ENCODE measurements at places on chromosomes 3 and 15. TPM values are rescaled to one million over a fixed set of nuclear protein-coding genes. Genes with fewer than 3 reads are reported as not detected.

Gene PLSCR2
- polyA plus RNA-seq: not detected

Gene FAM240A
- polyA plus RNA-seq: not detected

Gene GADL1
- not detected for polyA plus RNA-seq

Gene ERICH6
- not detected for polyA plus RNA-seq

Gene CCR1
- not detected for polyA plus RNA-seq

Gene SLC9C1
- not detected for polyA plus RNA-seq

Gene ALDH1A3
- polyA plus RNA-seq: 2.8 TPM

Gene STAB1
- 413 TPM for polyA plus RNA-seq

Gene C3orf70
- 0.08 TPM for polyA plus RNA-seq

DNA sequence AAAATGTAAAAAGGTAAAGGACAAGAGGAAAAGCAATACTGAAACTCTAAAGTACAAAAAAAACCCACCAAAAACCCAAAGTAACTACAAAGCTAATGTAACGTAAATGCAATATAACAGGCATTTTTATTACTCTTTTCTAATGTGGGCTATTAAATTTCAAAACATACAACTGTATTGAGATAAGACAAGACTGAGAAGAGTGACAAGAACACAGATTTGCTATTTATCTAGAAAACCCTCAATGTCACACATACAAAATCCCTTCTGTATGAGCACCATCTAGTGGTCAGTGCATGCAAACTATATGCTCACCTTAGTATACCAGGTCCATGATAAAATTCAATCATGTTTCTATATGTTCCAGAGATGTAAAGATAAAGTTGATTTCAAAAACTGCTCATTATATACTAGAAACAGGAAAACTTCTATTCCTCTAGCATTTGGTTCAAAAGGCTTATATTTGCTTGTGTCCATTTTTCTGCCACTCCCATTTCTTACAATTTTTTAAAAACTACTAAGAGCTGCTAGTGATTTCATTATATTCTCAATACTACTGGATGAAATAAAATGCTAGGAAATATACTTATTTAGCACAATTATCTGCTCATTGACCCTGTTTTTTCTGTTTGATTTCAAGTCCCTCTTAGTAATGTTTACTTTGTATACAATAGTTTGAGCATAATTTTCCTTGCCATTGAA, 111.4 kb downstream of the DLG1 start:
- DNase-seq: peak; percentile 71

DNA sequence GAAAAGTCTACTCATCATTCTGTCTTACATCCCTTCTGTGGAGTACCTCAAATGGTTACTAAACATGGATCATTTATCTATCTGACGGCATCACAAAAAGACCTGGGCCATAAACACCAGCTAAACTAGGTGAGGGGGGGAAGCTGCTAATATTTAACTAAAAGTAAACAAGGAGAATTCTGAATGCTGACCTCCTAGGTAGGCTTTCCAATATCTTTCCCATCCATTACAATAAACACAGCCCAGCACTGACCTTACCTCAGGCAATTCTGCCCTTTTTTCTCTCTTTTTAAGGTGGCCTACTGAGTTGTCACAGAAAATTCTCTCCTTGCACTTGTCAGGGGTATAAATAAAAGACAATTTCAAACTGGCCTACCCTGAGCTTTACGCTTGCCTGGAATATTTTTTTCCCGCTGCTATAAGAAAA, 33.1 kb downstream of the USF3 start:
- DNase-seq: no peak

DNA sequence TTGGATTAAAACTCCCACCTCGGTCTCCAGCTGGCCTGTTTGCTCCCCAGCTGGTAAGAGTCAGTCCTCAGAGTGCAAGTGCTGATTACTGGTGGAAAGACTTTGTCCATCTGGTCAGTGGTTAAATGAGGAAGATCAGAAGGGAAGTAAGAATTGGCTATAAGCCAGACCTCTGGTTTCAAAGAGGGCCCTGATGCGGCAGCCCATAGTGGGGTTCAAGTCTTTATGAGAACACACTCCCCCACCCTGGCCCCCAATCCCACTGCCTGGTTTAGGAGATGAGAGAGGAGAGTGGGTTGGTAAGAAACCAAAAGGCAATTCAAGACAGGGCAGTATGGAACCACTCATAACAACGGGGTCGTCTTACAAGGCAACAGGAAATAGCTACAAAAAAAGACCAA, 65.0 kb downstream of the FRMD4B start:
- DNase-seq: no peak

GRCh38 chr3:52194485-52195290, 3.3 kb upstream of the ALAS1 start:
- DNase-seq: no peak

GRCh38 chr15:88321271-88321670, 64.7 kb upstream of the NTRK3 start:
- no peak for DNase-seq

DNA sequence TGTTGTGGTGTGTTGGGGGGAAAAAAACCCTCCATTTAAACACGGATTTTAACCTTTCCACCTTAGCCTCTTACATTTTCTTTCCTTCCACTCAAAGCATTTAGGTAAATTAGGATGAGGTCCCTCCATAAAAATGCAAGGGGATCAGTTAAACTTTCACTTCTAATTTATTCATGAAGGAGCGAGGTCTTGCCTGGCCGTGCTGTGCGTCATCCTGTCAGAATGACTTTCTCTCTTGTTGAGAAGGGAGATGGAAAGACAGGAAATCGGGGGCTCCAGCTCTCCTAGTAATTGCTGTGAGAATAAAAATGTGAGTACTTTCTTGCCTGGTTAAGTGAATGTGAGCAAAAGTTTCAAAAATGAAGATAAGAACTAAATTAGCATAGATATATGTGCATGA, 962.3 kb upstream of the NR2F2 start:
- DNase-seq: peak; percentile 76

GRCh38 chr15:48233246-48233645, 27.1 kb downstream of the SLC12A1 start:
- no peak for DNase-seq

DNA sequence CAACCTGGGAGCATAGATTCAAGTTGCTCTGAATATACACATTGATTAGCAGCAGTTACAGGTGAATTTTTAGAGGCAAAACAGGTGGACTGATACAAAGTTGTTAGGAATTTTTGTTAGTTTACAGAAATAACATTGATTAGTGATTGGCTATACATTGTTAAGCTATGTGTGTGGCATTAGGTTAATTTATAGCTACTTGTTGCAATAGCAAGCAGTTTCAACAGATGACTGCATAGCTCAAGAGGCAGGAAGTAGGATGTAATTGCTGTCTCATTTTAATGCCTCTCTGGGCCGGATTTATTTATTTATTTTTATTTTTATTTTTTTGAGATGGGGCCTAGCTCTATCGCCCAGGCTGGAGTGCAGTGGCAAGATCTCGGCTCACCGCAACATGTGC, 99.7 kb downstream of the TCF12 start:
- no peak for DNase-seq

DNA sequence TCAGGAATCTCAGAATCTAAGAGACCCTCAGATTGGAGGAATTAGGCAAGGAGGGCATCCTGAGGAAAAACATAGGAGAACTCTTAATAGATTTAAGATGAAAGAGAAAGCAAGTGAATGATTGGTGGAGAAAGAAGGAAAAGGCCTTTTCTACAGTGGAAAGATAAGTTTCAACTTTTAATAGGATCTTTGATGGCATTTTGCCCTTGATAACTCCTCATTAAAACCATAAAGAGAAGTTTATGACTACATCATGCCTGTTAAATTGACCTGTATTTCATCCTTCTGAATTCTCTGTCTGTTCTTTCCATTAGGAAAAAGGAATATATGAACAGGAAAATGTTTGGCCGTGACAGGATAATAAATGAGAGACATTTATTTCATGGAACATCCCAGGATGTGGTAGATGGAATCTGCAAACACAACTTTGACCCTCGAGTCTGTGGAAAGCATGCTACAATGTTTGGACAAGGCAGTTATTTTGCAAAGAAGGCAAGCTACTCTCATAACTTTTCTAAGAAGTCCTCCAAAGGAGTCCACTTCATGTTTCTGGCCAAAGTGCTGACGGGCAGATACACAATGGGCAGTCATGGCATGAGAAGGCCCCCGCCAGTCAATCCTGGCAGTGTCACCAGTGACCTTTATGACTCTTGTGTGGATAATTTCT, 30.1 kb downstream of the TIPARP start:
- no peak for DNase-seq

DNA sequence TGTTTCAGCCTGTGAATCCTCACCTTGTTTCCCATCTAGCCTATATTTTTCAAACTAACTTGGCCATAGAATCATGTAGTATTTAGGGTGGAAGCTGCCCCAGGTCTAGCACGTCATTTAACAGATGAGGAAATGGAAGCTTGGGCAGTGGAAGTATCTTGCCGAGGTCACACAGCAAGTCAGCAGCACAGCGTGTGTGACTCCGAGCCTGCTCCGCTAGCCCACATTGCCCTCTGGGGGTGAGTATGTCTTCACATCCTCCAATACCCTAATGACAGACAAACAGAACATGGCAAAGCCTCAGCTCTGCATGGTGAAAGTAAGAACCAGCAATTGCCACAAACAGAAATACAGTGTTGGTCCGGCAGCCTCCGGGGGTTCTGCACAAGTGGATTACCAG, 2.2 kb upstream of the CCR5 start:
- DNase-seq: no peak

- DNase-seq: no peak
These were observed 21.4 kb upstream of the ZBTB47 start for GRCh38 chr3:42632146-42632545.

GRCh38 chr3:2929574-2929973, 180.6 kb downstream of the IL5RA start:
- no peak for DNase-seq

DNA sequence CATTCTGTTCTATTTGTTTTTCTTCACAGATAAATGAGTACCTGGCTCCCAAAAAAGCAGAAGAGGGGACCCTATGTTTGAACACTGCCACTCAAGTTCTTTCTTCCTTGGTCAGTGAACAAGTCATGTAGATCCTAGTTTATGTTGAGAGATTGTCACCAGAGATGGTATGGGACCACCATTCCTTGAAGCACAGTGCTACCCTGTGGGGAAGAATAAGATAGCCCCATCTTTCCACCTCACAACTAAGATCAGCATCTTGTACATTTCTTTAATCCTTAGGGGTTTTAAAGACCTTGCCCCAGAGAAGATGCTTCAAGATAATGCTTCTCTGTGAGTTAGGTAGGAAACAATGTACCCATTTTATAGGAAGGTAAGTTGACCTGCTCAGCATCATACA, 233.5 kb upstream of the WNT5A start:
- DNase-seq: no peak

GRCh38 chr3:43784640-43785011, 93.9 kb downstream of the ABHD5 start:
- no peak for DNase-seq

GRCh38 chr3:108845709-108846293, 23.2 kb downstream of the TRAT1 start:
- DNase-seq: no peak

- no peak for DNase-seq
These were observed 65.8 kb upstream of the GSK3B start for GRCh38 chr3:120160050-120160449.

- DNase-seq: peak; percentile 53
These were observed 15.3 kb upstream of the XXYLT1 start for GRCh38 chr3:195286115-195286872.

DNA sequence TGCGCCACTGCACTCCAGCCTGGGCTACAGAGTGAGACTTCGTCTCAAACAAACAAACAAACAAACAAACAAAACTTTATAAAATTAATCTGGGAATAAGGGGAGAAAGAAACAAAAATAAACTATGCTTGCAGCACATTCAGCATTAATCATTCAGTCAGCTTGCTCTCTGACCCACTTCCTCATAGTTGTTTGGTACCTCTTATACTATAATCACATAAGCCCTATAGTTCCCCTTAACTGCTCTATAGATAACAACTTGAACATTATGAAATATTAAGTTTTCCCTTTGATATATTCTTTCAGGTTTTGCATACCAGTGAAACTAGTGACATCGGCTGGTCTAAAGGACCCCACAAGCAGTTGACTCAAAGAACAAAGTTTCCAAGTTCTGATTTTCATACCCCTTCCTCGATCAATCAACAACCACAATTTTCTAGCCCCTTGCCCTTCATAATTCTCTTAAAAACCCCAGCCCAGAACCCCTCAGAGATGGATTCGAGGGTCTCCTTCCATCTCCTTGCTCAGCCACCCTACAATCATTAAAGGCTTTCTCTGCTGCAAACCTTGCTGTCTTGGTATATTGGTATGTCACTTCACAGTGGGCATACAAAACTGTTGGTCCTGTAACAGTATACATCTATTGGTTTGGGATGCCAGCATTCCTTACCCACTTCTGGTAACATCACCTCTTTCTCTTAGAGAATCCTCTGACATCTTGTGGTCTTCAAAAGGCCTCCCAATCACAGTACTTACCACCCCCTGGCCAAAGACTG, 26.4 kb downstream of the BCL2L10 start:
- no peak for DNase-seq

GRCh38 chr3:133593243-133593642, 19.8 kb downstream of the CDV3 start:
- no peak for DNase-seq

DNA sequence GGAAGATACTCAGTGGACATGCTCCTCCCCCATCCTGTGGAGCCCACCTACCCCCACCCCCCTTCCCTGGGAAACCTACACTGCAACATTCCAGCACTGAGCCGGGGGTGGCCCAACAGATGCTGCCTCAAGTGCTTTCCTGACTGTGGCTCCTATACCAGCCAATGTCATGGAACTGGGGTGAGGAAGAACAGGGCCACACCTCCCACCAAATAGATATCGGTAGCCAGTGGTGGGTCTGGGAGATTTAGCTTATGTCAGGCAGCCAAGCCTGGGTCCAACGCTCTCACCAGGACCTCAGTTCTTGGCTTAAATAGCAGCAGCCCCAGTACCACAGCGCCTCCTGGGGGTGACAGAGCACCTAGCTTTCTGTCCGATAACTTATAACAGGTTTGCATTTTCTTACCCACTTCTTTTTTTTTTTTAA, 30.3 kb downstream of the CDC25A start:
- peak; percentile 72 for DNase-seq

- no peak for DNase-seq
These were observed 200.4 kb downstream of the NR1D2 start for GRCh38 chr3:24145481-24145880.

DNA sequence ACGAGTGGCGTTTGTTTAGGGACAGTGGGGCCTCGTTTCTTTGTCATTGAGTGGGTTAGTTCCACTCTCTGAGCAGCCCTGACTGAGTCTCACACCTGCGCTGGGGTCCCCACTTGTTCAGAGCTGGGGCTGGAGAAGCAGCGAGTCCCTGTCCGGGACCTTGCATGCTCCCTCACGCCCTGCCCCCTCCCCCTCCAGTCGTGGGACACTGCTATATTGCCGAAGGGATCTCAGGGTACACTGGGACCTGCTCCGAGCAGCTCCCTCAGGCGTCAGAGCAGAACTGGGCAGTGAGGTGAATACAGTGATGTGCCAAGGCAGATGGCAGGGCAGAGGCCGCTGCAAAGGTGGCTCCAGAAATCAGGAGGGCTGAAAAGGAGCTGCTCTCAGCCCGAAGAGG, 59.9 kb upstream of the KLF13 start:
- no peak for DNase-seq

GRCh38 chr3:141440942-141441341, 45.9 kb upstream of the RASA2 start:
- no peak for DNase-seq

GRCh38 chr15:81858586-81858985, 187.2 kb downstream of the MEX3B start:
- DNase-seq: no peak

- DNase-seq: no peak
These were observed at the start of gene SUCNR1 for GRCh38 chr3:151873398-151873797. Gene SUCNR1 (plus strand): TSS chr3:151873643. CDS start chr3:151879893, 6,250 bp downstream.

All from endothelial cell of umbilical vein (primary cell).